Panc1 (cell line): ENCODE measurements at places on chromosomes 13 and 19.
A peak's percentile ranks its signal among the peaks of the same experiment; 100 is the strongest.

DNA sequence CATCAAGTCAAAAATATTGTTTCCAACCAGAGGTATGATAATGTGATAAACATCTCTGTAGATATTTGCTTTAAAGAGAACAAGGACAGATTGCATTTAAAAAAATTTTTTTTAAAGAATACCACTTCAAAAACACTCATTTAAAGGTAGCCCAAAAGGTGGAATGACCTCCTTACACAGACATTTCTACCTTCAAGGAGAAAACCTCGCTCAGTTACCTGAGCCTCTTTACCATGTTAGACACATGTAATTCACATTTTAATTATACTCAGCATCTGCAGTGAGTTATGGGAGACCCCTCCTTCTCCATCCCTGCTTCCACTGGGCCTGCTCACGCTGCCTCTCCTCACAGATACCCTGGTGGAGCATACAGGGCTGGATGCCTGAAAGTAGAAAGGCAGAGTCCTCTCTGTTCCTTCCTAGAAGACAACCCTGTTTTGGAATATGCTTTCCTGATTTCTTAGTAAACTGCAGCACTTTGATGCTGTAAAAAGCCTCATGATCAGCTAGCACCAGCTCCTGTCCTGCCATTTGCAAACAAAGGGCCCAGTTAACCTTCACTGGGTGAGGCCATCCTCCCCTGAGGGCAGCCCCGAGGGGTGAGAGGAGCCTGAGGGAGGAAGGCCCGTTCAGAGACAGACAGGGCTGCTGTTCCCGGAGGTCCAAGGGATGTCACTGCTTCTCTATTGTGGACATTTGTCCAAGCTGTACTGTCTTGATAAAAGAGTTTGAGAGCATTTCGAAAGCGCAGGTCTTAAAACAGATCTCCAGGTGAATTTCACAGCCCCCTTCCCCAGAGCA lies 117.8 kb downstream of the IRS2 start:
- DNase-seq = no peak

GRCh38 chr13:59459972-59460371 lies 703.8 kb downstream of the DIAPH3 start:
- no peak for DNase-seq

DNA sequence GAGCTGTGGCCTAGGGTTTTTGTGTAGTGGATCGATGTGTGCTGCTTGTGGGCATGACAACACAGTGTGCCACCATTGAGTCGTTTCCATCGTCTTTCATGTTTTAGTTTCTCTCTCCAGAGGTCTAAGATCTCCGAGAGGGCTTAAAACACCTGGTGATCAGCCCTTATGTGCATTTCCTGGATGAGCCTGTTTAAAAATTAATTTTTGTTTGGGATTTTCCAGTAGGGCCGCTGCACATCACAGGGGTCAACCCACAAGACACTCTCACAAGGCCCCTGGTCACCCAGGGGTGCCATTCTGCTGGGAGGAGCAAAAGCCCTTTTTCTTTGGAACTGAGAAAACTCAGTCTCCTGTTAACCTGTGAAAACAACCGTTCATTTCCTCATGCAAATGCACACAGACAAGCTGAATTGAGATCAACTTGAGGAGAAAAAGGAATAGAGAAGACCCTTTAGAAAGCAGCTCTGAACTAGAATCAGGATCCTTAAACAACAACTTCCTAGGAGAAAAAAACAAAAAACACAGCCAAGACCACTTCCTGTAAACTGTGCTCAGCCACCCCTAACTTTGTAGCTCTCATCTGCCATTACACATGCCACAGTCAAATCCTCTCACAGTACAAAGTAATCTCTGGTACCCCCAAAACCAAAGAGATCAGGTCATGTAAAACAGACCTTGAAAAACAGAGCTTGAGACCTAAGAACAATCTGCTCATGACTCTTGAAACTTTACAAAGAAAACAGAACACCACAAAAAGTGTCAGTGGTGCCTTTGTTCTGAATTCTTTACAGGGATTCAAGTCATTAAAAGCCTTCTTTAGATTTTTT lies 8.3 kb upstream of the MTRF1 start:
- no peak for DNase-seq

- DNase-seq = peak; percentile 27
Observed at GRCh38 chr13:70568571-70568970, 460.3 kb upstream of the KLHL1 start.

GRCh38 chr19:35143818-35144217 lies 763 bp downstream of the FXYD7 start:
- DNase-seq = no peak

- no peak for DNase-seq
Observed at GRCh38 chr13:24632382-24633121, 47.7 kb upstream of the ATP12A start.

DNA sequence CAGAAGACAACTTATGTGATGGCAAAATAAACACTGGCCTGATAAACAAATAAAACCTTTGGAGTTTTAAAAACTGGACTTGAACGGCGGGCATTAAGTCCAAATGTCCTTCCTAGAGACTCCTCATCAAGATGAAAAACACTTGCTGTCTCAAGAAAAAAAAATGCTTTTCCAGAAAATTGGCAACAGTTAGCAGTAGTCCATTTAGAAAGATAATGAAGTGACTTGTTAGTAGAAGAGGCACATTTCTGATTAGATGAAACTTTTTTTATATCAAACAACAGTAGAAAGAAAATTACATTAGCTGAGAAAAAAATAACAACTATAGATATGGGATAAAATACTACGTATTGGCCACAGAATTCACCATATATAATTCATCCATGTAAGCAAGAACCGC lies 1750.7 kb upstream of the PCDH20 start:
- DNase-seq = no peak

DNA sequence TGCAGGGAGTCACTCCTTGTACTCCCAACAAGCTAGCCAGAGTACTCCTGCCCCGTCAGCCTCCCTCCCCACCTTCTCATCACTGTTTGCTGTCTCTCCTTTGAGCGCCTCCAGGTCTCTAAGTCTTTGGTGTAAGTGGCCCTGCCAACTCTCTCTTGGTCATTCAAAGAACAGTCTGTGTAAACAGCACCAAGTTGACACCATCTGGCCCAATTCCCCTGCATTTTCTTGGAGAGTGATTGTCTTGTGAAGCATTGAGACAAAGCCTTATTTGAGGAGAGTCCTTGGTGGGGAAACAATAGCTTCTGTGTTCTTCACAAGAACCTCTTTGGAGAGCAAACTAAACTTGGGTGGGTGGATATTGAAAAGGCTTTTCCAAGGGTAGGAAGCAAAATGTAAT lies 114.6 kb upstream of the RNF113B start:
- DNase-seq = no peak

GRCh38 chr19:47693489-47693888 lies 19.7 kb upstream of the EHD2 start:
- no peak for DNase-seq

- no peak for DNase-seq
Observed at GRCh38 chr13:85500696-85501256, 298.4 kb downstream of the SLITRK6 start.

- DNase-seq = no peak
Observed at GRCh38 chr19:17346109-17346671, 8.8 kb downstream of the GTPBP3 start.

DNA sequence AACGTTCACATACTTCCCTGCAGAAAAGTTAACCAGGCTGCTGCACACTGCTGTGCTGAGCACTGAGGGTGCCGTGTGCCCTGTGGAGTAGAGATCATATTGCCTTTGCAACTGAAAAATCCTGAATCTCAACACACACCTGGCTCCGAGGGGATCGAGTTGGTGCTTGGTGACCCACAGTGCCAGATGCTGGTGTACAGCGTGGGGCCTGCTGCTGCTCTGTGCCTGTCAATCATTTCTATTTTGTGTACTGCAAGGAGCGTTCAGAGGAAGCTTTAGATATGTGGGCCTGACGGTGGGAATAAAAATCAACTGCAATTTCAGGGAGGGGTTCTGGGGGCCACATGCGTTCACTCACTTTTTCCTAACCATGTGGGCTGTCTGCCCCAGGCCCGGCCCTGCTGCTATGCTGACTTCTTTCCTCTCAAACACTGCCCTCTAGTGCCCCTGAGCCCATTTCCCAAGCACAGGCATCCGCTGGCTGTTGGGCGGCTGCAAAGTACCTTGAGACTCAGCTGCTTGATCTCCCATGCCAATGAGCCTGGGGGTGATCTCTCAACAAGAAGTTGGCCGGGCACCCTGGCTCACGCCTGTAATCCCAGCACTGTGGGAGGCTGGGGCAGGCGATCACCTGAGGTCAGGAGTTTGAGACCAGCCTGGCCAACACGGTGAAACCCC lies 9.7 kb upstream of the LENG8 start:
- DNase-seq = no peak

DNA sequence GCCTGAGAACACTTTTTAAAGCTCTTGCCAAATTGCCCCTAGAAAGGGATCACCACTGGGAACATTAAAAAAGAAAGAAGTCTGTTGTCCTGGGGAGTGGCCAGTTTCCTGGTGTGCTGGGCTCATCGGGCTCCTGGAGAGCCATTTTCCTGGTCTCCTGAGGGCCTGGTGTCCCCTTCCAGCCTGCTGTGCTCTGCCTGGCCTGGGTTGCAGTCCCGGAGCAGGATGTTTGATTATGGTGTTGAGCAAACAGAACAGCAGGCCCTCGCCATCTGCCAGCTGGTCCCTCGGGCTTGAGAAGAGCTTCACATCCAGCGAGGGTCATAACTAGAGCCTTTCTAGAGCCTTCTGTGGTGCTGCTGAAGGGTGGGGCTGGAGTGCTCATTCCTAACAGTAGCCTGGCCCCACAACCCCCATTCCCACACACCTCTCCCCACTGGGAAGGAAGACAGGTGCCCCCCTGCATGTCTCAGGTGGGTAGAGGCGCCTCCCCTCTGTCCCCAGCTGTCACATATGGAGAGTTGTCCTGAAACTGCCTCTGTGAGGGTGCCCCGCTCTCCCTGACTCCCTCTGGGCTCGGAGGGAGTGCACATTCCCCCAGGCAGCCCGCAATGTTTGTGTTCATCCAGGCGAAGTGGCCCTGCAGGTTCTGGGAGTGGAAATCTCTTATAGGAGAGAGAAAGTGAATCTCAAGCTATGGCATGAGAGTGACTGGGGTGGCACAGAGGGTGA lies 151.1 kb downstream of the SIPA1L3 start:
- DNase-seq = no peak

DNA sequence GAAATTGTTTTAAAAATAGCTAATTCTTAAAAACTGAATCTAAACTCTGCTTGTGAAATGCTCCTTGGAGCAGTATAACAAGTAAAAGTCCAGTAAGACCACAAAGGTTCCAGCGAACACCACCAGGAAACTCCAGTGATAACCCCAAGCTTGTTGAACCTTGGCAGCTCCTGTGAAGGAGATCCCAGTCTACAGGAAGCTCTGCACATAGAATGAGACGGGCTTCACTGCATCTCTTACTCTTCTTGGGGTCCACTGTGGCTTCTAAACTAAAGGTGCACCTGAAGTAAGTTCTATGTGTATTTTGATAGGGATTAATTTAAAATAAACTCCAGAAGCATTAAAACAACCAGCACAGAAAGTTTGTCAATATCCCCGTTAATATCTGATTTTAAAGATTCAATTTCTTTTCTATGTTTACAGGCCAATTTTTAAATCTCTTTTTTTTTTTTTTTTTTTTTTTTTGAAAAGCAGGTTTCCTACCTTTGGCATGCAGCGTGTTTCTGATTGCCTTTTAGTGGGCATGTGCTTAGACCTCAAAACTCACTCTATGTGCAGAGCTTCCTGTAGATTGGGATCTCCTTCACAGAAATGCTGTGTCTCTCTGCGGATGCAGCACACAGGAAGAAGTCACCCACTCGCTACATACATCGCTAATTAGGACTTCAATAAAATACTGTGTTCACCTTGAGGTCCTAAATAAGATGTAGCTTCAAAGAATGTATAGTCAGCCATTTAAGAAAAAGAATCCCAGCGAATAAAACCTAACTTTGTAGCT lies 508.5 kb downstream of the KLF12 start:
- no peak for DNase-seq

- DNase-seq = no peak
Observed at GRCh38 chr19:23526302-23526701, 131.0 kb upstream of the ZNF91 start.

DNA sequence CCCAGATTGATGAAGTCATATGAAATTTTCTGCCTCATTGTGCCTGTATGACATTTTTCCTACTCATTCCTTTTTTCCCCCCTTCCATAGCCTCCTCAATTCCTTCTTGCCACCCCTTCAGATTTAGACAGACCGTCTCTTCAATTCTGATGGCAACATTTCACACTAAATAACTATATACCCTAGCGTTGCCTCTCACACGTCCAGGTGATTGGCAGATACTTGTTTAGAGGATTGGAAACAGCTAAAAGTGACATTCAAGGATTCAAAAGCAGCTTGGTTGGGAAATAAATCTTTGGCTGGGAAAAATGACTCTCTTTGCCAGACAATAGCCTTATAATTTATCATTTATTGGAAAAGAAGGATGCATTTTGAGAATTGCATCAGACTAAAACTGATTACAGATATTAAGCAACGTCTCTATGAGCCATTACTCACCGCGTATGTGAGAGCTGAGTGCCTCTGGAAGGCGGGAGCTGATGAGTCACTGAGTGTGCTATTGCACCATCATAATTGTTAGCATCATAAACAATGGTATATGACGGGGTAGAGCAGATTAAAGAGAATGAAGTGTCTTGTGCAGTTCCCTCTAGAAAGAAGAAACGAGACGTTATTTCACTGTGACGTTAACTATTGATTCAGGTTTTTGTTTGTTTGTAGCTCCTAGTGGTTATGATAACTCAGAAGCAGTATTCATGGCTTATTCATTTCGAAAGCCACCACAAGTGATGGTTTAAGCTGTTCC lies 61.1 kb upstream of the FAM216B start:
- DNase-seq = peak; percentile 22

GRCh38 chr13:96527497-96527896 lies 437.6 kb downstream of the HS6ST3 start:
- DNase-seq = no peak

DNA sequence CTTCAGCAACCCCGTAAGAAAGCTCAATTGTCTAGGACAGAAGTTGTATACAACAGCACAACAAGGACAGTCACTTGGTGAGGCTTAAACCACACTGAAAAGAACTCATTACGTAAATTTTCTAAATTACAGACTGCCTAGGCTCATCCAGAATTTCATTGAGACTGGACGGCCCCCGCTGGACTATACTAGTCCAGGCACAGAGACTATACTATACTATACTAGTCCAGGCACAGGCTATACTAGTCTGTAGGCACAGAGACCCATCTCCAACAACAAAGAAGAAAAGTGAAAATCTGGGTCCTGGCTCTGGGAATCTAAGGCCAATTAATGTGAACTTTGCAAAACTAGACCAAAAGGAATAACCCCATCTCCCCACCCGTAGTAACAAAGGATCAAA lies 700 bp downstream of the ZNF816 start:
- DNase-seq = no peak

- no peak for DNase-seq
Observed at GRCh38 chr19:46056536-46056935, 15.7 kb upstream of the IGFL4 start.
